ENCODE measurements at places on chromosomes 7 and 10. TPM values are rescaled to one million over a fixed set of nuclear protein-coding genes. Genes with fewer than 3 reads are reported as not detected.

The MKX gene
- not detected for total RNA-seq

- no peak for DNase-seq
Measured at GRCh38 chr10:118563373-118563890, 32.0 kb downstream of the PRLHR start.

DNA sequence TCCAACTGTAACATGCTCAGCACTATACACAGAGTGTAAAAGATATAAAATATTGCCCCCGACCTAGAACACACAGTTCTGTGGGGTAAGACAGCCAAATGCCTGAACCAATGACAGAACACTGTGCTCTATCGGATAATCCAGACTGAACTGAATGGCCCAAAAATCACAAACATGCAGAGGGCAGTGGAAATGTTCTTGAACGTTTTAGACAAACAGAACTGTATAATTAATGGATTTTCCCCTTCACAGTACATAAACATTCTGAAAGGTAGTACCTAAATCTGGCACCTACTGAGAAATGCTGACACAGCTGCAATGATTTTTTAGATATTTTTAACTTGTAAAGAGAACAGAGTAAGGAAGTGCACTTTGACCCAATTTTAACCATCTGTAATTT is 33.4 kb downstream of the PARD3 start:
- no peak for DNase-seq

The TFR2 gene
- 0.34 TPM for total RNA-seq

DNA sequence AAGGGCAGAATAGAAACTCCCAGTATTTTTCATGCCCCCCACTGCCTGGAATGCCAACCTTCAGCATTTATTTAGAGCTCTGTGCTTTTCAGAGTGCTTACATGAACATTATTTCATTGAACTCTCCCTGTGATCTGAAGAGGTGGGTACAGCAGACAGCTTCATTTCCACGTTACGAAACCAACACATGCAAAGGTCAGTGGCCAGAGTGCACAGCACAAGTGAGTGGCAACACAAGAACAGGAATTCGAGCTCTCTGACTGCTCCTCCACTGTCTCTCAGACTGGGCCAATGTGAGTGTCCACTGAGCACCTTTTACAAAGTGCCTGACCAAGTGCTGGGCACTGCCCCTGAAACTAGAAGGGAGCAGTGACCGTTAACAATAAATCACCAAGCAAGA is 162.9 kb downstream of the GLI3 start:
- no peak for DNase-seq

GRCh38 chr7:67566101-67566500 is 569.5 kb downstream of the TYW1 start:
- no peak for DNase-seq

DNA sequence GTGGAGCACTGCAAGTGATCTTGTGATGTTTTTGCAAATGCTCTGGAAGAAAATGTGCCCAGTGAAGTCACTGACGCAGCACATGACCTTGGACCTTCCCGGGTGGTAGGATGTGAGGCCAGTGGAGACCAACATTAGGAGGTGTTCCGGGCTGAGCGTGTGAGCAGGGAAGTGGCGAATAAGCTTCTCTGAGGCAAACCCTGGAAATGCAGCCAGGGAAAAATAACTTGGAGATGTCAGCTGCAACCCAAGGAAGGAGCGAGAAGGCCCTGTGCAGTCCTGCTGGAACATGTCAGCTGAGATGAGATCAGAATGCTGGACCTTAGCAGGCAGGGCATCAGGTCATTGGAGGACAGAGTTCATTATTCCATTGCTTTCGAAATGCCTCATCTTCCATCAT is 18.6 kb upstream of the SDK1 start:
- no peak for DNase-seq

DNA sequence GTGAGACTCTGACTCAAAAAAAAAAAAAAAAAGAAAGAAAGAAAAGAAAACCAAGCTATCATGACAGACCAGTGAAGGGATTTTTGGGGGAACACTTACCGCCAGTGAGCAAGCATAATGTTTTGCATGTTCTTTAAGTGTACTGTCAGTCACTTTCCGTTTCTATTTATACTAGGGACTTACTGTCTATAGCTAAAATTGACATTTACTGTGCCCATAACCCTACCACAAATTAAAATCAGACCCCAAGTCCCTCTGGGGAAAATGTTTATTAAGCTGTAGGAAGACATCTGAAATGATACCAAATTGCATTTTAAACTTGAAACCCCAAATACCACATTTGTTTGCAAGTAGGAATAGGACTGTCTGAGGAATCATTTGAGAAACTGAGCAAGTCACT is 252.8 kb downstream of the TRIL start:
- DNase-seq: no peak

DNA sequence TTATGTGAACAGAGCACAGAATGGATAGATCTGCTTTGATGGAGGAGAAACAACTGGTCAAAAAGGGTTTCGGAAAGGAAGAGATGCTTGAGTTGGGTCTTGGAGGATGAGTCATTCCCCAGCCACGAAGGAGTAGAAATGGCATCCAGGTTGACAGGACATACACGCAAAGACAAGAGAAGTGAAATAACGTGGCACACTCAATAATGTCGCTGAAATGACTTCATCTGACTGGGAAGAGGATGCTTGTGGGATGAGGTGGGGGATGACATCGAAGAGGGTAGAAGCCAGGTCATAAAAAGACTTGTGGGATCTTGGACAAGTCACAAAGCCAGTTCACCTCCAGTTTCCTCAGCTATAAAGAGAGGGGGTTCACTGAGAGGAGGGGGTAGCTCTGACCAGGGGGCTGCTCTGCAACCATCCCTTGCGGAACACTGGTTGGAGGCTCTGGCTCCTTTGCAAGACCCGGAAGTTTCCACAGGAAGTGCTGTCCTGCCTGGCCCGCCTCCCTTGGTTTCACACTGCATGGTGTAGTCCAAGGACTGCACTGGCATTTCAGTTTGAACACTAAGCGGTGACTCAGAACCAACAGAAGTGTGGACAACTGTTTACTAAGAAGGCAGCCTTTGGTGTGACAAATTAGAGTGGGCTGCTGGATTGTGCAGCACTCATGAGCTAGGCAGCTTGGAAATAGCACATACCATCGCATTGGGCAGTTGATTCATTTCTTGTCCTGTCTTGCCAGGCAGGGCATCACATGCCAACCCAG is 189.9 kb upstream of the ADO start:
- no peak for DNase-seq

GRCh38 chr7:77550586-77550985 is 13.5 kb downstream of the PTPN12 start:
- DNase-seq: no peak

DNA sequence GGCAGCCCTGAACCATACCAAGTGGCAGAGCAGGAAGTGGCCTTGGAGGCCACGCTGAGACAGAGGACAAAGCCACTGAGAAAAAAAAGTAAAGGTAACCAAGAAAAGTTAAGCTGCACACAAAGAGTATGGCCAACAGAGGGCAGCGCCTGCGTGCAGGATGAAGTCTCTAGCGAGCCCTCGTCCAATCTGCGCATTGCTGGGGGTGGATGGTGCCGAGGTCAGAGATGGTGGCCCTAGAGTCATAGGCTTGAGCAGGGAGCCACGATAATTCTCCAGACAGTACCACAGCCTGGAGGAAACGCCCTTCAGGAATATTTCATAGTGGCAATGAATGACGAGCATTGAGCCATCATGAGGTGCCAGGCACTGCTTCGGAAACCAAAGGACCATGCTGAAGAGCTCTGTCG is 9.7 kb downstream of the ATP6V0E2 start:
- DNase-seq: peak; percentile 84

The SSC4D gene
- 0.43 TPM for total RNA-seq

DNA sequence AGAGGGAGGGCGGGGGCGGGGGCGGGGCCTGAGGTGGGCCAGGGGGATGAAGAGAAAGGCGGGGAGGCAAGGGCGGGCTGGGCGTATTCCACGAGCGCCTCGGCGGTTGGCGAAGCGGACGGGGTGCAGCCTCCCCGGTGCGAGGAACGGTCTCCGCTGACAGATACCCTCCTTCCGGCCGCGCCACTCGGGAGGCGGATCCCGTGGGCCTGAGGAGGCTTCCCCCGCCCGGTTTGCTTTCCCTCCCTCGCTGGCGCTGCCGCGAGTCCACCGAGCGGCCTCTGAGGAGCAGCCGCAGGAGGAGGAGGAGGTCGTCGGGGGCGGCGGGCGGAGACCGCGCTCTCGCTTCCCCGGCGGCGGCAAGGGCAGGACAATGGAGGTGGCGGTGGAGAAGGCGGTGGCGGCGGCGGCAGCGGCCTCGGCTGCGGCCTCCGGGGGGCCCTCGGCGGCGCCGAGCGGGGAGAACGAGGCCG is at the start of gene TRIM24:
TRIM24 (plus strand) TSS at position 84 of the 473 bp plus-strand sequence; CDS start at position 374, 290 bp downstream.
- no peak for DNase-seq

DNA sequence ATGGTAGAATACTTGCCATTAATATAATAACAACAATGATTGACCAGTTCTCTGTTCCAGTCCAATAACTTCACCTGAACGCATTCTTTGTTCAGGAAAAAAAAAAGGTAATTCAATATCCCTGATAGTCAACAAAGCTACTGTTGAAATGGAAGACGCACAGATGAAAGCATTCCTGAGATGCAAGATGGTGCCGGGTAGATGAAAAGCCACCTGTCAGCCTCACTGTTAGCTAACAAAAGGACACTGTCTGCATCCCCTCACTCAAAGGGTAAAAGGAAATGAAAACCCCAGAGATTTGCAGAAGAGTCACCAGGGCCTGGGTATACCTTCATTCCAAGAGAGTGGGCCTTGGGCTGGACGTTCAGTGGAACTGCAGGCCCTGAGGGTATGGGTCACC is 357.4 kb downstream of the PLXNA4 start:
- DNase-seq: peak; percentile 15

GRCh38 chr7:43353902-43354301 is 229.0 kb upstream of the STK17A start:
- no peak for DNase-seq

The SNCG gene
- not detected for total RNA-seq

DNA sequence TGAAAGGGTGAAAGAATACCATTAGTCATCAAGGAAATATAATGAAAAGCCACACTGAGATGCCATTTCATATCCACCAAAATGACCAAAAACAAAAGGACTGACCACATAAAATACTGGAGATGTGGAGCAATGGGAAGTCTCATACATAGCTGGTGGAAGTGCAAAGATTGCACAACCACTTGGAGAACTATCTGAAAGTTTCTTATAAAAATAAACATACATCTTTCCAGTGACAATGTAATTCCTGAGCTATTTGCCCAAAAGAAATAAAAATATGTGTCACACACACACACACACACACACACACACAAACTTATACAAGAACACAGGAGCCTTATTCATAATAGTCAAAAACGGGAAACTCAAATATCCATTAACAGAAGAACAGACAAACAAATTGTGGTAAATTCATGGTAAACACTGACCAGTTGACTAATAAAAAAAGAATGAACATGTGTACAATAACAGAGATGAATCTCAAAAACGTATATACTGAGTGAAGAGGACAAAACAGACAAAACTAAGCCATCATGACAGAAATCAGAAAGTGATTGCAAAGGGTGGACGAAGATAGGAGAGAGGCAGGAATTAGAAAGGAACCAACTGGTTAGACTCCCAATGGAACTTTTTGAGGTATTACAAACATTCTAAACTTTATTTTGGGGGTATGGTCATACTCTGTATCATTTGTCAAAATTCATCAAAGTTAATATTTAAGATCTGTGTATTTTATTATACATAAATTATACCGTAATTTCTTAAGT is 21.5 kb downstream of the WASL start:
- DNase-seq: no peak

- no peak for DNase-seq
Measured at GRCh38 chr10:113958631-113959382, 84.9 kb upstream of the ADRB1 start.

The ABCA13 gene
- not detected for total RNA-seq

The ADK gene
- 33.5 TPM for total RNA-seq

GRCh38 chr7:142790056-142790455 is 19.3 kb downstream of the PRSS2 start:
- DNase-seq: no peak

The HOXA10 gene
- not detected for total RNA-seq

The ACBD7 gene
- total RNA-seq: 68.7 TPM

The ACHE gene
- 0.90 TPM for total RNA-seq

GRCh38 chr7:29606287-29606721 is 42.7 kb downstream of the PRR15 start:
- DNase-seq: no peak

The ACSM6 gene
- total RNA-seq: not detected

The EEPD1 gene
- total RNA-seq: 1.1 TPM

GRCh38 chr10:121956111-121957061 is 18.6 kb downstream of the NSMCE4A start:
- DNase-seq: no peak

DNA sequence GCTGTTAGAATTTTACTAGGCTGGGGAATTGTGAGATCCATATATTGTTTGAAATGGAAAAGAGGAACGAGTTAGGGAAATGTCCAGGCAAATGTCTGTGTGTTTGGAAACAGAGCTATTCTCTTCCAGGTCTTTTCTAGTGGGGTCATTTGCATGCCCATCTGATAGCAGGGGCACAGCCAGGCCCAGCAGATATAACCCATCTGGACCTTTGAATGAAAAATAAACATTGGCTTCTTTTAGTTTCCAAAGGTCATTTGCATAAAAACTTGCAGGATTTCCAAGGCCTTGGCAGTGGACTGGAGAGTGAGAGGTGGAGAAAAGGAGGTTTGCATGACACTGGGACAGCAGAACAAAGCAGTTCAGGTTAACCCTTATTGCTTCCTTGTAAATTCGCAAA is 188.0 kb upstream of the GPR26 start:
- no peak for DNase-seq

DNA sequence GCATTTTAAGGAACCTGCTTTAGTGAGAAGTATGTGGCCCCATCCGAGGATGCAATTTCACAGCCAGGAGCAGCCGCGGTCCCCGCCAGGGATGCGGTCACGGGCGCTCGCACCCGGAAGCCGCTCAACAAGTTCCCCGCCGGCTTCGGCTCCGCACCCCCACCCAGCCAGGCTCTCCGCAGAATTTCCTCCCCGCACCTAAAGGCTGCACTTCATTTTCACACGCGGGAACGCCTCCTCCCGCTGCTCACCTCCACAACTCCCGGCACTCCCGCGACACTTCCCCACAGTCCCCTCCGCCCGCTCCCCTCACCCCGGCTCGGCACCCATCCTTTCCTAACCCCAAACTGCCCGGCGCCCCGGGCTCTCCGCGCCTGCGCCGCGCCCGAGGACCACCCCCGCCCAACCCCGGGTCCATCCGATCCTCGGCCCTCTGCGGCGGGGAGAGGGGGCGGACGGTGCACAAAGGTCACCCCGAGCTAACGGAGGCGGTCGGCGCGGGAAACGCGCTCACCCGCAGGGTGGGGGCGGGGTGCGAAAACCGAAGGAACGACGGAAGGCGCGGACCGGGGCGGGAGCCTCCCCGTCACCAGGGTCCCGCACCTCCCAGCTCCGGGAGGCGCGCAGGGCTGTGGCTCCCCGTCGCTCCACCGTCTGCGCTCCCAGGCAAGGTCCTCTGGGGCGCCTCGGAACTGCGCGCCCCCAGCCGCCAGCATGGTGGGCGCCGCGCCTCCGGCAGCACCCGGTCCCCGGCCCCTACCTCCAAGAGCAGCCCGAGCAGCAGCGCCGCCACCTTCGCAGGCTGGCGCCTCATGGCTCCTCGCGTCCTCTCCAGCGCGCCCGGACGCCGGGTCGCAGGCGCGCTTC is 558 bp downstream of the VOPP1 start:
- peak; percentile 80 for DNase-seq

- DNase-seq: no peak
Measured at GRCh38 chr7:157516311-157516710, 179.5 kb downstream of the DNAJB6 start.

The FZD1 gene
- total RNA-seq: 10.9 TPM

Data from neural progenitor cell (in vitro differentiated cells).